ENCODE measurements at places on chromosomes 7 and 10.

DNA sequence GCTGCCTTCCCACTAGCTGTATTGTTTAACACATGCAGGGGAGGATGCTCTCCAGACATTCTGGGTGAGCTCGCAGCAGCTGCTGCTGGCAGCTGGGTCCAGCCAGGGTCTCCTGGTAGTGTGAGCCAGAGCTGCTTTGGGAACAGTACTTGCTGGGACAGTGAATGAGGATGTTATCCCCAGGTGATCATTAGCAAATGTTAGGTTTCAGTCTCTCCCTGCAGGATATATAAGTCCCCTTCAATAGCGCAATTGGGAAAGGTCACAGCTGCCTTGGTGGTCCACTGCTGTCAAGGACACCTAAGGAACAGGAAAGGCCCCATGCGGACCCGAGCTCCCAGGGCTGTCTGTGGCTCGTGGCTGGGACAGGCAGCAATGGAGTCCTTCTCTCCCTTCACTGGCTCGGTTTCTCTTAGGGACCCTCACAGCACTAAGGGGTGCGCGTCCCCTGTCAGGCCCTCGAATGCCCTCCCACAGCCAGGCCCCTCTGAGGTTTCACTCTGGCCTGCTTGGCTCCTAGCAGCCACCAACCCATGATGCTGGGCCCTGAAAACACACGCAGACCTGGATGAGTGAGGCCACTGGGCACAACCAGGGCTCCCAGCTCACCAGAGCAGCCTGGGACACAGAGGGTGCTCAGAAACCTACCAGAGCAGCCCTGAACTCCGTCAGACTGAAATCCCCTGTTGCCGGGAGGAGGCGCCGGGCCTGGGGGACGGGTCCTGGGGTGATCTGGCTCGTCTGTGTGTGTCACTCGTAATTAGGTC lies 173.0 kb upstream of the LANCL2 start:
- DNase-seq, result no peak

- DNase-seq, result no peak
Observed at GRCh38 chr7:159024280-159024951, 120.3 kb downstream of the VIPR2 start.

- DNase-seq, result peak; percentile 28
Observed at GRCh38 chr7:4694305-4694704, 12.2 kb downstream of the FOXK1 start.

DNA sequence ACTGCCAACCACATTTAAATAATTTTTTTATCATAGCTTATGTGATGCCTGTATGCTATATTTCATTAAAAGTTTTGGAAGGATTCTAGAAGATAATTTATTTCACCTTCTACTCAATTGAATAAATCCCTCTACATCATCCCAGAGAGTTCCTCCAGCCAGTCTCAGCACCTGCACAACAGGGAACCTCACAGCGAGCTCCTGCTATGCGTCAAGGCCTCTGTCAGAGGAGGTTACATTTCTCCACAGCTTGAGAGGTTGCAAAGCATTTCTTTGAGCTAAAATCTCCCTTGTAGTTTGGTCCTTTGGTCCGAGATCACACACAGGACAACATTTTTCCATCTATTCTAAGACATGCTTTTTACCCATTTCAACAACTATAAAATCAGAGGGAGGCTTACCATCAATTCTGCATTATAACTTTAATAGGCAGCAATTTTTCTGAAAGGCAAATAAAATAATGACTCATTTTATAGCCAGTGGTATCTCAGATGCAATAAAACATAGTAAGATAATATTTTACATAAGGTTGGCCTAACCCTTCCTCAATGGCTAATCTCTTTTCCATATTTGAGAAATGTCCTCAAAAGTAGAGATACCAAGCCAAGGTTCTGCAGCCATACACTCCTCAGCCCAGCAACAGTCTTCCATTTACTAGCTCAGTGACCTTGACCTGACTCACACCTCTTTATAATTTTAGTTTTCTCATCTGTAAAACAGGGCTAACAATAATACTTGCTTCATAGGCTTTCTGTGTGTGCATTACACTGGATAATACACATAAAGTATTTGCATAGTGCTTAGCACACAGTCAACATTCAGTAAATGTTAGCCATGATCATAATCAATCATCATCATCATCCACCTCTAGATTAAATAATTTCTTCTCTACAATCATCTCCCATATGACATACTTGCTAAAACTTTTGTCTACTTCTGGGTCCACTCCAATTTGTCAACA lies 68.8 kb downstream of the DOCK4 start:
- DNase-seq, result no peak

- peak; percentile 70 for DNase-seq
Observed at GRCh38 chr10:44366941-44367630, 17.8 kb downstream of the CXCL12 start.

GRCh38 chr7:140769852-140770251 lies 73.3 kb downstream of the NDUFB2 start:
- DNase-seq, result no peak
